Fibroblast of lung (primary cell): ENCODE measurements at places on chromosomes 11 and 22.

GRCh38 chr11:1367721-1368120 is 22.0 kb upstream of the BRSK2 start:
- no peak for DNase-seq

DNA sequence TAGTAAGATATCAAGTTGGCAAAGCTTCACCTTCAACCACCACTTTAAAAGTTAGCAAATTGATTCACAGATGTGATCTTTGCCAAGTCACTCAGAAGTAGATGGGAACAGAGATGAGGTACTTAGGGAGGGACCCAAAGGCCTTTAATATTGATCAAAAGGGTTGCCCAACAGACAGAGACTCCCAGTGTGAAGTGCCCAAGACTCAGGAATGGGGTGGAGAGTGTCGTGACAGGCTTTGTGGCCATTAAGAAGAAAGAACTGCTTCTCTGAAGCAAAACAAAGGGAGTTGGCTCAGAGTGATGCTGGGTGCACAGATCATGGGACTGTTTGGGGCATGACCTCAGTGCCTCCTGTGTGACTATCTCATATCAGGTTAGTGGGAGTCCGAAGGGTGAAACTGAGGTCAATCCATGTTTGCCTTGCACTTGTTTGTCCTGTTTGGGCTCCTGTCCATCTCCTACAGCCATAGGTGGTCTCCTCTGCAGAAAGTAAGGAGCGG is 132.3 kb downstream of the APIP start:
- no peak for DNase-seq

GRCh38 chr22:20945578-20945934 is 21.5 kb upstream of the AIFM3 start:
- no peak for DNase-seq

- DNase-seq: no peak
These were observed 29.4 kb upstream of the RAG2 start for GRCh38 chr11:36627471-36627870.

- peak; percentile 86 for DNase-seq
These were observed 21.4 kb downstream of the CREB3L1 start for GRCh38 chr11:46298699-46299433.

- no peak for DNase-seq
These were observed 140.3 kb upstream of the RAG2 start for GRCh38 chr11:36738292-36738861.

GRCh38 chr22:21868651-21869050 is 1.2 kb upstream of the MAPK1 start:
- DNase-seq: no peak

GRCh38 chr22:39341179-39341578 is 8.6 kb upstream of the SYNGR1 start:
- DNase-seq: no peak

GRCh38 chr11:96267001-96267495 is 75.9 kb downstream of the MAML2 start:
- no peak for DNase-seq

GRCh38 chr11:134401825-134402809 is 9.9 kb downstream of the B3GAT1 start:
- no peak for DNase-seq

DNA sequence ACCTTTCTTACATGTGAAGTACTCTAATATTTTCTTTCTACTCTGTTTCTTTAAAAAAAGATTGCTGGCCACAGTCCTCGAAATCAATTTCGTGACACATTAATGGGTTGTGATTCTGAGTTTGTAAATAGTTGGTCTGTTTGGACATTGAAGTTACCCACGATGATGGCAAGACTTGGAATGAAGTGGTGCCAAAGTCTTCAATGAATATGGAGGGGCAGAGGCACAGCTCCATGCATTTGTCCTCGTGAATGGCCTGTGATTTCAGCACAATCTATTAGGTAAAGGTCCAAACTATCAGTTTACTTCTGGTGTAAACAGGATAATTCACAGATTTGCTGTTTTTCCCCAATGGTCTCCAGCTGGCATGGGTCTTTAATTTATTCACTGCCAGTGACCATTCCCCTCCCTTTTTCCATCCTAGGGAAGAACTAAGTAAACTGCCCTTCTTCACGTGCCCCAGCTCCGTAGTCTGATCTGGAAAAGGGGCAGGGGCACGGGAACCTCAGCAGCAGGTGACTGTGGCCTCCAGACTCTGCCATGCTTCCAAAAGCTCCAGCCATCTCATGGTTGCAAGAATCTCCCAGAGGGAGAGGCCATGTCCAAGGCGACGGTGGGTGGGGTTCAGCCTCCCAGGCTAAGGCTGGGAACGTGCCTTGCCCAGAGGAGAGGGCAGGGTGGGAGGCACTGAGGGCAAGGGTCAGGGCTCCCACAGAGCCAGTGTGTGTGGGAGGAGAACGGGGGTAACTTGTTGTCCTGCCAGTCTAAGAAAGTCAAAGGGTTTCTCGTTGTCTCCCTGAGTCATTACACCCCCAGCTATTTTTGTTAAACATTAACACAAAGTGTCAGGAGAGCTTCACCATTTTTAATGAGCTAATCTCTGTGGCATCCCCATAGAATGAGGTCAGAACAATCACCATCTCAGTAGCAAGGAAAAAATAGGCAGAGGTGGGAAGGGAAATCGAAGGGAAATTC is 16.9 kb upstream of the PEX26 start:
- DNase-seq: peak; percentile 50

DNA sequence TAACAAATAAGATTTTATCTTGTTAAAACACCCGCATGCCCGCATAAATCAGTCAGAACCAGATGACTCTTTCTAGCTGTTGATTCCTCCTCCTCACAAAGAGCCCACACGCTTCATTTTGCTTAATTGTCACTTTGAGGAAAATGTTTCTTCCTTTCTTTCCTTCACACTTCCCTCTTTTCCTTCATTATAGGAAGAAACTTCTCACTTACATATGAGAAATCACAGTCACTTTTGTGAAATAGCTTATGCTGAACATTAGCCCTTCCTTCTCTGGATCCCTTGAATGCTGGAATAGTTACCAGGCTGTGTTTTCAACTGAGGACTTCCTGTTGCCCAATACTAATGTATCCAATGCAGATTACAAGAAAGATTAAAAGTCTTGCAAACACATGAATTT is 5.8 kb downstream of the MS4A6E start:
- DNase-seq: no peak

- no peak for DNase-seq
These were observed 520.4 kb upstream of the LUZP2 start for GRCh38 chr11:23976426-23976825.

GRCh38 chr11:86313793-86314192 is 11.8 kb downstream of the HIKESHI start:
- no peak for DNase-seq

DNA sequence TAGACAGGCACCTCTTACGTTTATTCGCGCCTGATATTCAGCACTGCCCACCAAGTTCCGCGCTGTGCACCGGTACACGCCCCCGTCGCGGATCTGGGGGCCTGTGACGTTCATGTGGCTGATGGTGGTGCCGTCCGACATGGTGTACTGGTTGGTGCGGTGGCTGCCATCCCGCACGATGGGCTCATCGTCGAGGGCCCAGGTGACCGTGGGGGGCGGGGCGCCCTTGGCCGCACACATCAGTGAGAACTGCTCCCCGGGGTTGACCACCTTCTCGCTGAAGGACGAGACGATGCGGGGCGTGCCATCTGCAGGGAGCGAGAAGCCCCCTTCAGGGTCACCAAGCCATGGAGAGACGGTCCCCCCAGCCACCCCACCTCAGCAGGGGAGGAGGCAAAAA is 190.8 kb downstream of the CEP164 start:
- no peak for DNase-seq

- peak; percentile 80 for DNase-seq
These were observed at the start of gene UFD1 for GRCh38 chr22:19478901-19479354. UFD1 (minus strand) TSS chr22:19479193; CDS start chr22:19479085, 108 bp downstream.

DNA sequence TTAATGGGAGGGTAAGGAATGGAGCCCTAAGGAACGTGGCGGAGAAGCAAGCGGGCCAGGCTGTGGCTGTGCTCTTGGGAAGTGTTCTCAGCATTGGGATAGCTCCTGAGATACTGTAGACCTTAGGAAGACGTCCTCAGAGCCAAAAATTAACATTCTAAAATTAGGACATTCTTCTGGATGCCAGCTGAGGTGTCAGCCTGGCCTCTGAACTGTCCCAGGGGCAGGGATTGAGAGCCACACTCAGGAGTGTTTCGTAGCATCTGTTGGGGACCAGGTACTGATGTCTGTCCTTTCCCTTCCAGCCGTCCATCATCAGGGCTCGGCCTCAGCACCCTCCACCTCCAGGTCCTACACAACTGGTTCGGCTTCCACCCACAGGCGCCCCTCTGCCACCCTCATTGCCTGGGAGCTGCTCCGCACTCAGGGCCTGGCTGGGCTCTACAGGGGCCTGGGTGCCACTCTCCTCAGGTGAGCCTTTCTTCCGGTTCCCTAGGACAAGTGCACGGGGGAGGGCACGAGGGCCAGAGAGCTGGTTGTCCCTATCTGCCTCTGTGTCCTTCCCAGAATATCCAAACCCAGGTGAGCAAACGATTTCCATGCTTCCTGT is 23.6 kb downstream of the SLC25A18 start:
- no peak for DNase-seq

GRCh38 chr11:109073032-109073822 is 348.8 kb upstream of the C11orf87 start:
- no peak for DNase-seq

- no peak for DNase-seq
These were observed 6.5 kb downstream of the PRDM11 start for GRCh38 chr11:45152740-45153595.

GRCh38 chr11:132643239-132643638 is 889.1 kb downstream of the OPCML start:
- DNase-seq: no peak

- no peak for DNase-seq
These were observed 65.4 kb downstream of the CCDC34 start for GRCh38 chr11:27297616-27298015.

DNA sequence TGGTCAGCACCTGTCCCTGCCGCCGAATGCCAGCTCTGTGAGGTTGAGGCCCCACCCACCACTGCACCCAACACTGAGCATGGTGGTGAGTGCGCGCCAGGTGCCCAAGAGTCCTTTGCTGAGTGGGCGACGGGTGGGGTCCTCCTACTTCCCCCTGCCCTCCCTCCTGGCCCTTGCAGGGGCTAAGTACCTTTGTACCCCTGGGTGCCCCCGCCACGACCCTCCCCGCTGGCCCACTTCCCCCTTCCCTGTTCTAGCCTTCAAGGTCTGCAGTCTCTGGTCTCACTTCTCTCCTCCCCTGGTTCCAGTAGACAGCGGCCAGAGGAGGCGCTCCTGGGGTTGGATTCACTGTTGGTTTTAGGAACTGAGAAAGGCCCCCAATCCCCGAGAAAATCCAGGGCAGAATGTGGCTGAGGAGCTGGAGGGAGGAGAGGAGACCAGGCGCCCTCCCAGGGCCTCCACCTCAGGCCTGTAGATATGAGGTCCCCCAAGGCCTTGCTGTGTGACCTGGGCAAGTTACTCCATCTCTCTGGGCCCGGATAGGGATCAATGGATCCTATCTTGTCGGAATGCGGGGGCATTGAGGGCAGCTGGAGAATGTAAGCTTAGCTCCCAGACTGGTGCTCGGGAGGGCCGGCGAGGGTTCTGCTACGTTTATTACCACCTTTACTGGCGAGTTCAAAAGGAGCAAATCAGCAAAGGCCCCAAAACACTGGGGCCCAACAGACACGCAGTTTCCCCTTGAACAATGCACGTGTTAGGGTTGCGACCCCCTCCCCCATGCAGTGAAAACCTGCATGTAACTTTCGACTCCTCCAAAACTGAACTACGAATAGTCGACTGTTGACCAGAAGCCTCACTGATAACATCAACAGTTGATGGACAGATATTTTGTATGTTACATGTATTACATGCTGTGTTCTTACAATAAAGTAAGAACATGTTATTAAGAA is 31.9 kb upstream of the SMIM38 start:
- no peak for DNase-seq
